ENCODE measurements at places on chromosomes 2 and 18.

- DNase-seq = no peak
Measured at GRCh38 chr2:218334531-218334930, 22.1 kb upstream of the CATIP start.

- no peak for DNase-seq
Measured at GRCh38 chr2:168482269-168482668, 26.2 kb downstream of the CERS6 start.

- DNase-seq = no peak
Measured at GRCh38 chr2:110805894-110806452, 73.6 kb downstream of the ACOXL start.

GRCh38 chr2:238285653-238286082 is 2.7 kb downstream of the PER2 start:
- DNase-seq = no peak

GRCh38 chr2:216082805-216083204 is 1.1 kb downstream of the TMEM169 start:
- no peak for DNase-seq

- DNase-seq = no peak
Measured at GRCh38 chr2:144469798-144470197, 50.1 kb downstream of the ZEB2 start.

- DNase-seq = no peak
Measured at GRCh38 chr18:39647627-39648534, 2082.3 kb upstream of the CELF4 start.

DNA sequence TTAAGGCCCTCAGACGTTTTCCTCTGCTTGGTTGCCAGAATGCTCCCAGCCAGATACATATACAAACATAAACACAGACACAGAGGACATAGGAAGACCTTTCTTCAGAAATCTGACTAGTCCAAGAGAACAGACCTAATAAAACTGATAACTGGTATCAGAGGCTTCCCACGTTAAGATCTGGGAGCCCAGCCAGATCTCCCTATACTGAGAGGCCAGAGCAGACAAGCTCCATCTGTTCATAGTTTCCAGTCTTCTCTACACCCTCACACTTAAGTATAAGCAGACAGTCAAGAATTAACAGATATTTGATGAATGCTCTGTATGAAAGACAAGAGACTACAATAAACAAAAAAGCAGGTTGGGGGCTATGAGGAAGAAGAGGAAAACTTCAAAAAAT is 240.5 kb upstream of the CHAC2 start:
- DNase-seq = no peak

- DNase-seq = no peak
Measured at GRCh38 chr18:68757126-68757525, 40.8 kb upstream of the CCDC102B start.
